ENCODE measurements at places on chromosomes 2 and 18. TPM values are rescaled to one million over a fixed set of nuclear protein-coding genes. Genes with fewer than 3 reads are reported as not detected.

- no peak for DNase-seq
- no peak overlapping the region for H3K27ac ChIP-seq
- H3K27me3 ChIP-seq = no peaks in the 10 kb centered on the region
Observed at GRCh38 chr2:21103274-21103891, 20.4 kb upstream of the TDRD15 start.

DNA sequence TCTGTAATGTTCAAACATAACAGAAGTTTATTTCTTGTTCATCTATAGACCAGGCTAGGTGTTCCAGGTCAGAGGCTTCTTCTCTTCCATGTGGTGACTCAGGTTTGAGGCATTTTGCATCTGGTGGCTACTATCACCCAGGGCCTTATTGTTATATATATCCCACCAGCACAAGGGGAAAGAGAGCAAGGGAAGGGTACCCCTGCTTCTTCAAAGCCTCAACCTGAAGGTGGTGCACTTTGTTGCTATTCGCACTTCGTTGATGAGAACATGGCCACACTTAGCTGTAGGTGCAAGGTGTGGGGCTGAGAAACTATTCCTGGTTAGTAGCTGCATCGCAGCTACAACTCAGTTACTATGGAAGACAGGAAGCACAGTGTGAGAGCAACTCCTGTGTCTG lies 27.4 kb upstream of the SLC3A1 start:
- no peaks in the 10 kb centered on the region for H3K36me3 ChIP-seq
- H3K27me3 ChIP-seq = no peaks in the 10 kb centered on the region
- H3K27ac ChIP-seq = no peak overlapping the region
- no peak for DNase-seq
- H3K4me3 ChIP-seq = no peak overlapping the region
- no peaks in the 10 kb centered on the region for H3K4me1 ChIP-seq

- no peaks in the 10 kb centered on the region for H3K27me3 ChIP-seq
- H3K36me3 ChIP-seq = no peaks in the 10 kb centered on the region
- no peak overlapping the region for H3K27ac ChIP-seq
- H3K4me1 ChIP-seq = no peaks in the 10 kb centered on the region
Observed at GRCh38 chr2:165691615-165692014, 102.4 kb downstream of the GALNT3 start.

ST6GAL2 gene
- 3.0 TPM for polyA plus RNA-seq

DNA sequence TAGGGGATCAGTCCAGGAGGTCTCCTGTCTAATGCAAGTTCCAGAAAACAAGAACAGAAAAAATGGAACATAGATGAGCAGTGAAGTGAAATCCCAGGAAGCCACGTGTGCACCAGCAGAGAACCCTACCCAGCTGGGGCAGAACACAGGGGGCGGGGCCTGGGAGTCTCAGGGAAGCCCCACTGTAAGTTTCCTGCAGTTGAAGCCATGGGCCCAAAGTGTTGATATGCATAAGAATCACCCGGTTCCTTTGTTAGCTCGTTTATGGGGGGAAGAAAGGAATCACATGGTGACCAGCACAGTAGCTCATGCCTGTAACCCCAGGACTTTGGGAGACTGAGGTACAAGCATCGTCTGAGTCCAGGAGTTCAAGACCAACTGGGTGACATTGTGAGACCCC lies 131.3 kb downstream of the INO80D start:
- DNase-seq = no peak
- no peaks in the 10 kb centered on the region for H3K27me3 ChIP-seq
- no peaks in the 10 kb centered on the region for H3K36me3 ChIP-seq
- no peaks in the 10 kb centered on the region for H3K4me1 ChIP-seq
- no peak overlapping the region for H3K27ac ChIP-seq

DNA sequence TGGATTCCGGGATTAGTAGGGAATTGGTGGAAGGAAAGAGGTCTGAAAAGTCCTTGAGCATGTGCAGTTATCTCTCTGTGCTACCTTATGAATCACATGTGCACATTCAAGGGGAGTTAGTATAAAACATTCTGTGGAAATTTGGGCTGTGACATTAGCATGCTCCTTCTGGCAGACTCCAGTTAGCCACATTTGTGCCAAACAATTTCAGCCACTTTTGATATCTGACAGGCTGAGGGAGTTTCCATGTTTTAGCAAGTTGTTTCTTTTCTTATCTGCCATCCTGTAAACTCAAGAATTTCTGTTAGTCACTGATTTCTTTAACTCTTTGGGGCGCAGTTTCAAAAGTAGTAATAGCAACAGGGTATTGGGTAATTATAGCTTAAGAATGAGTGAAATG lies 28.3 kb upstream of the GYPC start:
- H3K4me1 ChIP-seq = no peaks in the 10 kb centered on the region
- H3K27me3 ChIP-seq = no peaks in the 10 kb centered on the region
- DNase-seq = no peak
- H3K36me3 ChIP-seq = no peaks in the 10 kb centered on the region

- DNase-seq = no peak
- H3K27me3 ChIP-seq = no peaks in the 10 kb centered on the region
- no peak overlapping the region for H3K27ac ChIP-seq
Observed at GRCh38 chr2:189658306-189659212, 2.7 kb upstream of the ASNSD1 start.

GRCh38 chr18:22186484-22186971 lies 17.1 kb downstream of the GATA6 start:
- no peak overlapping the region for H3K4me3 ChIP-seq
- peak overlapping the region; percentile 46 for H3K27ac ChIP-seq
- no peaks in the 10 kb centered on the region for H3K36me3 ChIP-seq
- H3K4me1 ChIP-seq = peaks cover 23% of the 10 kb centered on the region

DNA sequence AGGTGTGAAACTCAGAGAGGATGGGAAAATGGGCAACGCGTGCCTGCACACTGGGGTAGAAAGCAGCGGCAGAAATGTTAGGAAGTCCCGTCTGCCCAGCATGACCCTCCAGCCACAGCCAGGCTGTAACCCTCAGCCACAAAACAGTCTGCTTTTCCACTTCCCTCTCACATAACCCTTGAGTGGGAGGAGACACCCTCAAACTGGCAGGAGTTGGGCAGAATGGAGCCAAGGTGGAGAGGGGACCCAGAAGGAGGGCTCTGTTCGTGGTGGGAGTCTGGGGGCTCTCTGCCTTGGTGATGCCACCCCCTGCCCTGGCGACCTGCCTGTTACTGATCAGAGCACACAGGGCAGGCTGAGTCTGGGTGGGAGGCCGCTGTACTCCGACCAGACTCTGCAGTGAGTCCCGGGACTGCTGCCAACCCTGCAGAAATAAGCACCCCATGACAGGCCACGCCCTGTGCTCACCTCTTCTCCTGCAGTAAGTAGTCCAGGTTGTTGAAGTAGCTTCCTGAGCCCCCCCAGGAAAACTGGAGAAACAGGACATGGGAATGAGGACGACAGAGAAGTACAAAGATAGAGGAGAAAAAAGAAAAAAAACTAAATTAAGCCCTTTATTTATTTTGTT lies 16.0 kb downstream of the FAM178B start:
- H3K4me1 ChIP-seq = no peaks in the 10 kb centered on the region
- no peaks in the 10 kb centered on the region for H3K27me3 ChIP-seq
- H3K4me3 ChIP-seq = no peak overlapping the region
- no peak overlapping the region for H3K27ac ChIP-seq
- no peaks in the 10 kb centered on the region for H3K36me3 ChIP-seq

- no peaks in the 10 kb centered on the region for H3K4me1 ChIP-seq
- no peak for DNase-seq
- no peak overlapping the region for H3K4me3 ChIP-seq
- no peak overlapping the region for H3K27ac ChIP-seq
- H3K36me3 ChIP-seq = no peaks in the 10 kb centered on the region
Observed at GRCh38 chr18:27970321-27970720, 206.6 kb downstream of the CDH2 start.

DNA sequence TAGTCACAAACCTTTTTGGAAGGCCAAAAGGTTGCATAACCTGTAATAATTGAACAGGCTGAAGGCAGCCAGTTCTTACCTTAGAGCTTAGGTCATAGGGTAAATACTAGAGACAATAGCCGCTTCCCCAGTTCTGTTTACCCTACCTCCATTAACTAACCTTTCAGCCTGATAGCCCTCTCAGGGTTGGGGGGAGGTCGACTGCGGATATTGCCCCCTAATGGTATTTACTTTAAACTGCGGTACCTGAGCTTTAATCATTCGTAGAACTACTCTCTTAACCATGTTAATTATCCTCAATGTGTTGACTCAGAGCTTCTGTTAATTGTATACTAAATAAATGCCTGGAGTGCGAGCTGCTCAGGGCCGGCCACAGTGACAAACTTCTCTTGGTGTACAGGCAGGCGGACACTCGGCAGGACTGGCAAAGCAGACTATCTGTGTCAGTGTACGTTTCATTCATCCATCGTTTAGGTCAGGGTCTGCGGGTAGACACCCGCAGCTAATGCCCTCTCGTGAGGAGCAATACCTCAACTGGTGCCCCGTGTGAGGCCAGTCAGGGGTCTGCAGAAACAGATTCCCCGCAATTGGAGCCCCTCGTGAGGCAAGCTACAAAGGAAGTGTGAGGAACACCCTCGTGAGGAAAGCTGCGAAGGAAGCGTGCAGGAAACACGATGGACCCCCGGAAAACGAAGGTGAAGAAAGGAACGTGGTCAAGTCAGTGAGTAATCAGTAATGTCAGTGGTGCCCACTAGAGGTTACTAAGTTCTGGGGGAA lies 115.3 kb upstream of the SCN7A start:
- H3K27ac ChIP-seq = no peak overlapping the region
- H3K4me3 ChIP-seq = no peak overlapping the region
- H3K36me3 ChIP-seq = no peaks in the 10 kb centered on the region

- H3K27me3 ChIP-seq = no peaks in the 10 kb centered on the region
- H3K4me1 ChIP-seq = peaks cover 29% of the 10 kb centered on the region
- H3K36me3 ChIP-seq = no peaks in the 10 kb centered on the region
- no peak for DNase-seq
Observed at GRCh38 chr2:119425620-119426395, 5.8 kb upstream of the TMEM37 start.

DNA sequence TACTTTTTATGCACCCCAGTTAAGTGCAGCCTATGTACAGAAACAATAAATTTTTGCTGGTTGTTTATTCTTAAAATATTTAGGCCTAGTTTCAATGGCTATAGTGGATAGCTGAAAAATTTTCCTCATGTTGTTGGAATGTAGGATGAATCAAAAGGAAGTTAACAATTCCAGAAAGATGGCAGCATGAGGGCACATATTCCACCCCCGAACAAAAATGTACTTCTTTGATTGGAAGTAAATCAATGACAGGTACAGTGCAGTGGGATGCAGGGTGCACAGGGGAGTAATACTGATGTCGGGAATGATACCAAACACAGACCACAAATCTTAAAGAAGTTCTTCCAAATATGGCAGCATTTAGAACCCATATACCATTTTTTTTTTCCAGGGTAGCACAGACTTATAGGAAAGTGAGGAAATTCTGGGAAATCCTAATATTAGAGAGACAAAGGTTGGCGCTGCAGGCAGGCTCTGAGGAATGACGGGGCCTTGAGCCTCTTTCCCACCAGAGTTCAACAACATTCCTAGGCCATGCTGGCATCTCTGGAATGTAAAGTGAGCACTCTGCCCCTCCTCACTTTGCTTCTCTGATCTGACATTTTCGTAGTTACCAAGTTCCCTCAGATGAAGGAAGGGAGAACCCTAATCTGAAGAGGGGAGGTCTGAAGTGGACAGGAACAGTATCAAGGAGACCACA lies 36.6 kb upstream of the IKZF2 start:
- no peaks in the 10 kb centered on the region for H3K4me1 ChIP-seq
- DNase-seq = no peak
- H3K27me3 ChIP-seq = no peaks in the 10 kb centered on the region
- H3K36me3 ChIP-seq = no peaks in the 10 kb centered on the region
- H3K4me3 ChIP-seq = no peak overlapping the region

DNA sequence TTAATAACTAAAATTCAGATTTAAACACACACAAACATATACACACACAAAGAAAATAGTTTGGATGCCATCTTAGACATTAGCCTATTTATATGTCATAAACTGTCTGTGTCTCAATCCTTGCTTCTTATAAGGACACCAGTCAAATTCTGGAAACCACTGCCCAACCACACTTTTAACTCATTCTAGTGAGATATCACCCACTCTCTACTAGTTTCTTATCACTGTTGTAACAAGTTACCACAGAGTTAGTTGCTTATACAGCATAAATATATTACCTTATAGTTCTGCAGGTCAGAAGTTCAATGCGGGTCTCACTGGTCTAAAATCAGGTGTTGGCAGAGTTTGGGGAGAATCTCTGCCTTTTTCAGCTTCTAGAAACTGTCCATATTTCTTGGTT lies 239.1 kb downstream of the MTX2 start:
- H3K27me3 ChIP-seq = no peaks in the 10 kb centered on the region
- no peak overlapping the region for H3K4me3 ChIP-seq
- H3K36me3 ChIP-seq = no peaks in the 10 kb centered on the region

SLC14A1 gene
- polyA plus RNA-seq = 3.3 TPM

DNA sequence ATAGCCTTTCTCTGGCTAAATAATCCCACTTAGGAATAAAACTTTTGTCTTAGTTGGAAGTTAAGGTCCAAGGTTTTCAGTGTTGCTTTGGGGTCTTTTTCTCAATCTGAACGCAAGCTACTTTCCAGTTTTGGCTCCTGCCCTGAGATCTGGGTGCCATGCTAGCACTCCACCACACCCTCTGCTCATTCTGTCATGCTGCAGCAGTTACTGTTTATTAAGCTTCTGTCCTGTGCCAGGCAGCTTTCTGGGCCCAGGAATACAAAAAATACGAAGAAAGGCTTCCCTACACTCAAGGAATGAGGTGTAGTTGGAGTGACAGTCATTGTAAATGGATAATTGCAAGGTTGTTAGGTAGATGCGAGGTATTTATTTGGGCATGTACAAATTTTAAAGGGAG lies 46.3 kb upstream of the RTN4 start:
- H3K27me3 ChIP-seq = no peaks in the 10 kb centered on the region
- H3K4me1 ChIP-seq = peaks cover 16% of the 10 kb centered on the region
- DNase-seq = no peak
- peak overlapping the region; percentile 4 for H3K27ac ChIP-seq
- H3K36me3 ChIP-seq = no peaks in the 10 kb centered on the region
- H3K4me3 ChIP-seq = no peak overlapping the region

DNA sequence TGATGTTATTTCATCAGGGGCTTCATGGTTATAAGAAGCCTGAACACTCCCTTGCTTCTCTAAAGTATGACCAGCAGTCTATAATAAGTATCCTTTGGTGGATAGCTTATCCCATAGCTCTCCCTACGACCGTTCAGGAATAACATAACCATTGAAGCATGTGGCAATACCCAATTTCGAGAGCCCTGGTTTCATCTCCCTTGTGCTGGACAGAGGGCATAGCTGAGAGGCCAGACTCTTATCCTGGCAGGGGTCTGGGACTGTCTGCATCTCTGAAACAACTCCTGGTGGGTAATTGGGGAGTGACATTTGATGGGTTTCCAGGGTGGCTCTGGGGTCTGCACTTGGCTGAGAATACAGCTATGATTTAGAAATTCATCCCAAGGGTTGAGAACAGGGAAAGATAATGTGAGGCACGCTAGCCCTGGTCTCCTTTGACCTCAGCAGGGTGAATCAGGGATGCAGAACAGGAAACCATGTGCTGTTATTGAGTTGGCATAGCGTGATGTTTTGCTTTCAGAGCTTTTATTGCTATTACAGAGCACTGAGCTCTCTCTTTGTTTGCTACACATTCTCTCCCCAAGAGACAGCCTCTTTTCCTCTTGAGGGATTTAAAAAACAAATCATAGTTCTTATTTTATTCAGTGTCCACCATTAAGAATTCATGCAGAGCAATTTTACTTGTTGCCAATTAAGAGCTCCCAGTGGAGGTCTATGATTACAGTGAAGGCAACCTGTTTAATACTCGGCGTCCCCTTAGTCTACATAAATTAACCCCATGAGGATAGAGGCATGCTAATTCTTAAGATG lies 274.5 kb downstream of the NCKAP5 start:
- H3K4me1 ChIP-seq = peaks cover 4% of the 10 kb centered on the region
- H3K27me3 ChIP-seq = no peaks in the 10 kb centered on the region
- H3K27ac ChIP-seq = no peak overlapping the region
- H3K36me3 ChIP-seq = no peaks in the 10 kb centered on the region

GRCh38 chr2:139214801-139215200 lies 434.6 kb upstream of the NXPH2 start:
- H3K4me1 ChIP-seq = no peaks in the 10 kb centered on the region
- H3K27me3 ChIP-seq = no peaks in the 10 kb centered on the region
- no peak for DNase-seq

Data from ovary (tissue), 10 donors.